LHCN-M2 (cell line): ENCODE measurements at places on chromosomes 7 and 10.

GRCh38 chr10:35422228-35422627 is 85.9 kb downstream of the CCNY start:
- peak; percentile 80 for DNase-seq

GRCh38 chr7:95508780-95509179 is 23.0 kb downstream of the ASB4 start:
- DNase-seq: no peak

DNA sequence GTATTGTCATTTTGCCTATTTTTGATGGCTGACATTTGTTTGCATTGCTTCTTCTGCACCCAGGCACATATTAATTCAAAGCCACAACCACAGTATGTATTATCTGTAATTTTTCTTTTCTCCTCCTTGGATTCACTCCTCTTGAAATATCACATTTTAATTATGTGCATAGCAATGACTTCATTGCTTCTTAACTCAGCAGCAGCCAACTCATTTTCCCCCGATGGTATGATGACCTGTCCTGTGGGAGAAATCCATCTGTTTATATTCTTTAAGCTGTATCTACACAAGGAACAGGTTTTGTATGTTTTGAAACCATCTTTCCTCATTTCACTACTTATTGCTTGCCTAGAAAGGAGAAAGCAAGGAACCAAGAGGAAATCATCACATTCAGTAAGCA is 588.8 kb downstream of the INHBA start:
- no peak for DNase-seq

- DNase-seq: no peak
Measured at GRCh38 chr7:69868921-69869320, 270.6 kb downstream of the AUTS2 start.

GRCh38 chr10:44859546-44860285 is 51.4 kb upstream of the TMEM72 start:
- no peak for DNase-seq

GRCh38 chr7:89559596-89559995 is 594.7 kb upstream of the STEAP1 start:
- no peak for DNase-seq

DNA sequence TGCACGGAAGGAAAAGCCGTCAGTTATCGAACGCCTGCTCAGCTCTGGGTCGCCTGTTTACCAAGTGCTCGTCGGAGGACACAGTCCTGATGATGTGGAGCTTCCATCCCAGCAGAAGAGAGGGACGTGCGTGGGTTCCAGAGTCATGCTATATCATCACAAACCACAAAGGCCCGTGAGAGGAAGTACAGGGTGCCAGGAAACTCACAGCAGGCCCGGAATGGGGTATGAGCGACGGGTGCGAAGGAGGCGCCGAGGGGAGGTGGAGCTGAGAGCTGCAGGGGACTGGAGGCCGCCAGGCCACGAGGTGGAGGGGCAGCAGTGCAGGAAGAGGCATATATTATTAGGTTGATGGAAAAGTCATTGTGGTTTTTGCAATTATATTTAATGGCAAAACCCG is 102.5 kb downstream of the ACTR3B start:
- no peak for DNase-seq

DNA sequence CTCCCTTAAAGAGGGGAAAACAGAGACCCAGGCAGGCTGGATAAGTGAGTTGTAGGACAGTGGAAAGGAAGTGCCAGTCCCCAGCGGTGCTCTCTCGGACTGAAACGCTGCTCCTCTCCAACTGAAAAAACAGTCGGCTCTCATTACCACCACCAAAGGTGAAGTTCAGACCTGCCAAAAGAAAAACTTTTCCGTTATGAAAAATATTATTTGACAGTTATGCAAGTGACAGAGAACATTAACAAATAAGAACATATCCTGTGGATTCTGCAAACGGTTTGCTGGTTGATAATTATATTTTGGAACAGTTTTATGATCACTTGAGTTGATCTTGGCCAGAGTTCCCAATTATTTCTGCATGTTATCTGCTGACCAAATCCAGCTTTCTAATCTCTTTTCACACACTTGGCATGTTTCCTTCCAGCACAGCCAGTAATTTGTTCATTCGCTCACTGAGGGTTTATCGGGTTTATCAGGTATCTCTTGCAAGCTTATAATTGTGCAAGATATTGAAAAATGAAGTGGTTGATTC is 82.6 kb downstream of the PTPRE start:
- no peak for DNase-seq

DNA sequence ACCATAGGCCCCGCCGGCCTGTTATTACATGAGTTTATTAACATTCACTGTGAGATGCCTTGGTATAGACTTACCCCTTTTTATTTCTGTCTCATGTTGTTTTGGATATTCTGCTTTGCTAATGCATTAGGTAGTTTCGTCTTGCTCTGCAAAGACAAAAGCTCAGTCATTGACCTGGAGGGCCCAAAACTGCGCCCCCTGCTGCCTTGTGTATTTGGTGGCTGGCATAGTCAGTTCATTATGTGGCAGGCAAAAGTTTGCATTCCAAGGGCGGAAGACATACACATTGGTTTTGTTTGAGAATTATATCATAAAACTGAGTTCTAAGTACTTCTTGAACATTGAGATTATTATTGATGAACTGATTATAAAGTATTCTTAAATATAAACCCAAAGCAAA is 372.5 kb downstream of the SDK1 start:
- DNase-seq: peak; percentile 34

DNA sequence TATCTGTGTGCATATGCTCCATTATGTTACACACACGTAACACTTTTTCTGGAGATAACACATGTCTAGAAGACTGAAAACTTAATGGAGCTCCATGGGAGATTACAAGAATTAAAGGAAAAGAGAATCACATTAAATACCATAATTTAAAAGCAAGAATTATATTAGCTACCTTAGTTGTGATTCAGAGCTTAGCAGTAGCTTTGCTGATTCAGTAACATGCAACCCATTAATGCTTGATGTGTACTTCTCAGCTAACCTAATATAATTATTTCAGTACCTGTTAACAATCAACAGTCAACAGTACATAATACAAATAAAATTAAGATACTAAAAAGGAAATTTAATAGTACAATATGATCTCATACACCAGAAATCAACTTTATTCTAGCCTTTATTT is 73.8 kb upstream of the GPR22 start:
- DNase-seq: no peak

DNA sequence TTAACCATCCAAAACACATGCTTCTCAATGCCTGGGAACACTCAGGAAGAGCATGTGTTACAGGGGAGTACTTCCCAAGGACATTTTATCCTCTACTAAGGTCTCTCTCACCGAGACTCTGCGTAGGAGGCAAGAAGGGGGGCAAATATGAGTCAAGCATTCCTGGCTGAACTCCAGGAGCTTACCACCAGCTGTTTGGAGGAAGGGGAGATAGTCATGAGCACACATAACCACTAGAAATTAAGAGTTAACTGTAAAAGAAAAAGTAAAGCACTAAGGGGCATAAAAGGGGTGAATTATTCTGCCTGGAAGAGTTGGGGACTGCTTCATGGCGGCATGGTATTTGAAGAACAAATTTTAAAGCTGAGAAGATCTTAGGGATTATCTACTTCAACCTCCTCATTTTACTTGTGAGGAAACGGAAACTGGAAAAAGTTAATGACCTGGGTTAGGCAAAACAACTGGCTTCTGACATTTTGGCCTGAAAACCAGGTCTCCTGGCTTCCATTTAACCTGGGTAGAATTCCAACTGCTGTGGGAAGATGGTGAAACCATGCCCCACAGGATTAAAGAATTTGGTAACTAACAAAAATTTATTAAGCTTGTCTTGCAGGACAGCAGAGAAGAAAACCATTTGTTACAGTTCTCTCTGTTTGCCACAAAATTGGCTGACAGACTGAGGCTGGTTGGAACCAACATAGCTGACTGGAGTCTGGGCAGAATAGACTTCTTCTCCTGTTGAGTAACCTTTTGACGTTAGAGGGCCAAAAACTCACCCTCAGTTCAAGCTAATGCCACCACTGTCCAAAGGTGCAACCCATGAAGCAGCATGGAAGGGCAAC is 85.5 kb downstream of the SLC25A13 start:
- DNase-seq: peak; percentile 100

DNA sequence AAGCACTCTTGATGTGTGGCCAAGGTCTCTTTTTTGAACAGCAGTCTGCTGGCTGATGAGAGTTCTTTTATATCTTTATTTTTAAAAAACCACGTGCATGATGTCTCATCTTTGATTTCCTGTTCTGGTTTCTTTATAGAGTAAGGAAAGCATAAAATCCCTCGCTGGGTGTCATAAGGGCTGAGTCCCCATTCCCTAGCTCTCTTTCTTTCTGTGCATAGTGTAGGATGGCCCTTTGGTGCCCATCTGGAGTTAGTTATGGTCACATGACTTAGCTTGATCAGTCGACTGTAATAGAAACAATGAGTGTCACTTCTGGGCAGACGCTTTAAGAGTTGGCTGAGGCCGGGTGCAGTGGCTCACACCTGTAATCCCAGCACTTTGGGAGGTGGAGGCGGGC is 38.5 kb downstream of the GHRHR start:
- no peak for DNase-seq

DNA sequence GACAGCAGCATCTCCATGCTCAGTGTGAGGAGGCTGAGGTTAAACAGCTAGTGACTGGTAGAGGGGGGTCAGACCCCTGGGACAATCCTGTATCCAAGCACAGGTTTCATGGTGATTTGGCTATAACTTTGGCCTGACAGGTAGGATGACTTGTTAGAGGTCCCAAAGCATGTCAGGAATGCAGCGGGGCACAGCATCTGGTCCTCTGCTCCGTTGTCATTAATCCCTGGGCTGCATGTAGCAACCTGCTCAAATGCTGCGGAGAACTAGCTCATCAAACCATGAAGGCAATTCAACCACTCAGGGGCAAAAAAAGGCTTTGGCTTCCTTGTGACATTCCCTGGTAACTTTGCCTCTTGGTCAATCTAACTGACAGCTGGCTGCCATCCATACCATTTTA is 26.8 kb downstream of the WNT2 start:
- DNase-seq: no peak

DNA sequence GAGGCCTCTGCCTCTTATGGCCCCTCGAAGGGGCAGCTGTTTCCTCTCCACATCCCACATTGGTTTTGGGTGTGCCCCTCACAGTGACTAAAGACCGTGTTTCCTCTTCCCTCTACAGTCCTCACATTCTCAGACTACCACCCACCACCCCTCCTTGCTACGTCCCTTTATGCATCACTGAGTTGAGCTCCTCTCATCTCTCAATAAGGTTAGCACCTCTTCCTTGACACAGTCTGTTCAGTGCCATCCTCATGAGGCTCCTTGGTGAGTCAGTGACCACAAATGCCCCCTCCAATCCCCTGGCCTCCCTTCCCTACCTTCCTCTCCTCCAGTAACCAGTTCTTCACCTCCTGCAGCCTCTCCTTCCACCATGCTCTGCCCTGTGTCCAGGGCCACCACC is 239.1 kb upstream of the MYO3A start:
- DNase-seq: no peak

DNA sequence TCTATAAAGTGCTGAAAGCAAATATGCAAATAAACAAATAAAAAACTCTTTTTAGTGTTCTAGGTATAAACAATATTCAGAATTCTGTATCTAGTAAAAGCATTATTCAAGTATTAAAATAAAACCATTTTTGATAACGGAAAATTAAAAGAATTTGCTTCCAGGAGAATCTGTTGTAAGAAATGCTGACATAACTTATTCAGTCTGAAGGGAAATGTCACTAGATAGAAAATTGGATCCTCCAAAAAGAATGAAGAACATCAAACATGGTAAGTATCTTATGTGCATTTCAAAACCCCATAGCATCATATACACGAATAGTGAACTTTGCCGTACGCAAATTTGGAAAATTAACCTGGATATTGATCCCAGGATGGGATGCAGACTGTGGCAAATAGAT is 506.7 kb downstream of the GLRX3 start:
- no peak for DNase-seq

DNA sequence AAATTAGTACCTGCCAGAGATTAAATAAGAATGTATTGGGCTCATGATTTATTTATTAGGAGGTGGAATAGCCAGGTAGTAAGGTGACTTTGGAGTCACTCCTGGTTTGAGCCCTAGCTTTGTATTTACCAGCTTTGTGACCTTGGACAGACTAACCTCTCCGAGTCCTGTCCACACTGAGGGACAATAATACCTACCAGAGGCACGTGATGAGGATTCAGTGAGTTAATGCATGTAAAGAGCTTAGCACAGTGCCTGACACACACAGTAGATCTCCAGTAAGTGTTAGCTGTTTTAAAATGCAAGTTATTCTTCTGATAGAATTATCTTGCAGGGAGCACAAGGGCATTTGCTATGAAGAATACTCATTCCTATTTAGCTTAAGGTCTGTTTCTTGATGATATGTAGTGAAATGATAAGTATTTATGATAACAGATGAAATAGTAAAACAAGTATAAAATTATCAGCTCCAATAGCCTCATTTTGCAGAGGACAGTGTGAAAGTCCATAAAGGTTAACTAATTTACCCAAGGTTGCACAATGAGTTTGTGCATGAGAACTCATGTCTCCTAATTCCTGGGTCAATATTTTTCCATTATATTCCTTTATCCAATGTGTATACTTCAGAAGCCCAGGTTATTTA is 36.4 kb downstream of the RABGEF1 start:
- DNase-seq: no peak

- no peak for DNase-seq
Measured at GRCh38 chr10:93259126-93259525, 185.4 kb downstream of the CYP26A1 start.

DNA sequence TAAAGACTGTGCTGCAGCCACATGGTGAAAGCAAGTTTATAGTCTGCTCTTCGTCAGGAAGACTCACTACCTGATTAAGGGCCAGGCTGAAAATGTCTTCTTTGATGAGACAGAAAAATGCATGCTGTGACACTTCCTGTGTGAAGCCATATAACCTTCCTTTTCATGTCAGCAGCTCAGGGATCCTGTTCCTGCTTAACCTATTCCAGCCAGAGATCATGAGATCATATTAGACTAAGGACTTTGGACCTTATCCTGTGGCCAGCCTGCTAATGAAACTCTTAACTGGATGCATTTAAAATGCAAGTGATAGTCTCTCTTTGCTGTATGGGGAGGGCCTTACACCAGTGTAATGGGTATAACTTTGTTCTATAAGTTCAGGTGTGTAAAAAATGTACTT is 165.2 kb downstream of the PTEN start:
- no peak for DNase-seq

DNA sequence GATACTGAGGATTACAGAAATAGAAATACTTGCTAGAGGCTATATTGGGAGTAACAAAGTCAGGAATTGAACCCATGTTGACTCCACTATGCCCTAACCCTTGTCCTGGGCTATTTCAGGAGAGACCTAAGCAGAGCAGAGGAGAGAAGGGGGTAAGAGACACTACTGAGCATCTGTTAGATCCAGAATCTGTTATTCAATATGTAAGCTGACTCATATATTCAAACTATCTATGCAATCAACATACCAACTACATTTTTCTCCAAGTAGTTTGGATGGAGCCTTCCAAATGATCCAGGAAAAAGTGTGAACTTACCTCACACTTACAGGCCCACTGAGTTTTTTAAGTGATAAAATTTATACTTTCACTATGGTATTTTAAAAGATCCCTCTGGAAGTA is 216.1 kb downstream of the IMMP2L start:
- no peak for DNase-seq

DNA sequence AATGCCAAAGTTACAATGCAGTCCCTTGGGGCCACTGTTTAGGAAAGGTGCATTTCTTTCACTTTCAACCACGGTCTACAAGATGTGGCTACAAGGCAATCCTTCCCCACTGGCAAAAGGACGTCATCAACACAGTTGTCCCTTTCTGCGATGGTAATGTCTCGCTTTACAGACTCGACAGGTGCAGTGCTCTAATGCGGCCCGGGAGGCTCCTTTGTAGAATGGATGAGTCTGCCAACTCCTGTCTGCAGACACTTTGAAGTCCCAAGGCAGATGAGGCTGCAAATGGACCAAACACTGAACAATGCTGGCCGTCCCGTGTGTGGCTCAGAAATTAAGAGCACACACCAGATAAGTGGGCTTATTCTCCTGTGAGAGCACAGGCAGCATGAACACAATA is 133.7 kb downstream of the PIP4K2A start:
- DNase-seq: no peak
